ENCODE measurements at places on chromosomes 6 and 20.

- no peak for DNase-seq
Measured at GRCh38 chr20:48855046-48855445, 27.2 kb upstream of the PREX1 start.

GRCh38 chr6:136600818-136601217 lies 50.6 kb upstream of the MAP7 start:
- DNase-seq: no peak

DNA sequence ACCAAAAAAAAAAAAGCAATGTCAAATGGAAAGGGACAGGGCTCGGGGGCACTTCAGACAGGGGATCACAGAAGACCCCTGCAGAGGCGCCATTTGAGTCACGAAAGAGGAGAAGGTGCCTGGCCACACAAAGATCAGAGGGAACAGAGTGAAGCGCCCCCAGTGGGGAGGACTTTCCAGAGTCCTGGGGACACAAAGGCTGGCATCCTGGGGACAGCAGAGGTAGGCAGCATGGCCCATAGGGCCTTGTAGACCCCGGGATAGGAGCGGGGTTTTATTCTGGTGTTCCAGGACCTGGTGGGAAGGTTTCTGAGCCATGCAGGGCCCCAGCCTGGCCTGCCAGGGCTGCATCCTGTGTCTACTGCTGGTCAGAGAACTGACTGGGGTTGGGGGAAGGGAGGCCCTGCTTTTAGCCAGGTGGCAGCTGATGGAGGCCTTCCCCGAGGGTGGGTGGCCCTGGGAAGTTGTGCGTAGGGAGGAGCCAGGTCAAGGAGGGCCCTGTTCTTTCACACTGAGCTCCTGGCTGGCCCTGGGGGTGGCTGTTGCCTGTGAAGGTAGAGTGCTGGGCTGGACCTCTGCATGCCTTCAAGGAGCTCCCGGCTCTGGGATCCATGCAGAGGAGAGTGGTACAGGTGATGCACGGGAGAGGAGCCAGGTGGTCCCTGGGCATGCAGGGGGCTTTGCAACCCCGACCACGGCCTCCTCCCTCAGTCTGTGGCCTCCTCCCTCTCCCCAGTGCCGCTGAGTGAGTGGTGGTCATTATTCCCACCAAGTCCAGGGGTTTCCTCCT lies 117.9 kb downstream of the CDH4 start:
- no peak for DNase-seq

DNA sequence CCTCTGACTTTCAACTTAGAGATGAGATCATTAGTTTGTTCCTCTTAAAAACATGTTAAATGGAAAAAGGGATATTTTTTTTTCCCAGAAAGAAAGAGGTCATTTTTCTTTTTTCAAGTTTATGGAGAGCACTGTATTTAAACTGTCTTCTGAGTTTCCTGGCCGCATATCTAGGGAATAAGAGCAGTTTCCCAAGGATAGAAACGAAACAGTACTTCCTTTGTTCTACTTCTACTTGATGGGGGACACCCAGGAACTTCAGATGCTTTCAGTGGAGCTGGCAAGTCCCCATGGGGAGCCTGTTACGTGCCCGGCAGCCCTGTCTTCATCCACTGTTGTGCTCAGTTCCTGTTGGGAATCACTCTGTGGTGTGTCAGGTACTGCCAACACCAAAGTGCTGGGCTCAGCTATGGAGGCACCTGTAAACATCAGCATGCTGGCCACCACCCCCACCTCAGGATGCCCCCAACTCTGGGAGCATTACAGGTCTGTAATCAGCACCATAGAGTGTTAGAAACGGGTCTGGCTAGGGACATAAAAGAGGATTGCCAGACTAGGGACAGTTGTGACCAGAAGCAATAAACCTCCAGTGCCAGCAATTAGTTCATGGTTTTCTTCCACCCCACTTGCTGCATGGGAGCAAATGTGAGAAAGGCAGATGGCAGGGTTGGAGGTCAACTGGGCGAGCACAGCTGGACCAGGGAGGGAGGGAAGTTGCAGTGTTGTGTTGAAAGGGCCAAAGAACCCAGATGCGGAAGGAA lies 221.7 kb upstream of the ECI2 start:
- DNase-seq: no peak

- DNase-seq: no peak
Measured at GRCh38 chr6:16196984-16197546, 41.3 kb upstream of the GMPR start.

- no peak for DNase-seq
Measured at GRCh38 chr6:136438441-136438840, 111.8 kb downstream of the MAP7 start.

GRCh38 chr6:51814418-51814817 lies 273.0 kb downstream of the PKHD1 start:
- DNase-seq: no peak

- DNase-seq: peak; percentile 74
Measured at GRCh38 chr6:148559848-148560433, 186.9 kb upstream of the UST start.

DNA sequence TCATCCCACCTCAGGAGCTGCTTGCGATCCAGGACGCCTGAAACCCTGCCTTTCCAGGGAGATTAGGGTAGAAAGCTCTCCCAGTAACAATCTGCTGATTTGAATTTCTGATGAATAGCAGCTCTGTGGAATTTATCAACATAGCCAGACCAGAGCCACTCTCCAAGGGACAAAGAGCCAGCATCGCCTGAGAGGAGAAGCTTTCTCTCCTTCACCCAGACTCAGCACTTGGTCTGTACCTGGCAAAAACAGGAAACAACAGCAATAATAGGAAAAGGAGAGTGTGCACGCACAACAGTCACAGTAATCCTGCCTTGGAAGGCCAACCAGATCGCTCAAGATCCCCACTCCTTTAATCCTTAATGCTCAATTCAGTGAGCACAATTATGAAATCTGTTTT lies 22.3 kb upstream of the ROS1 start:
- no peak for DNase-seq

DNA sequence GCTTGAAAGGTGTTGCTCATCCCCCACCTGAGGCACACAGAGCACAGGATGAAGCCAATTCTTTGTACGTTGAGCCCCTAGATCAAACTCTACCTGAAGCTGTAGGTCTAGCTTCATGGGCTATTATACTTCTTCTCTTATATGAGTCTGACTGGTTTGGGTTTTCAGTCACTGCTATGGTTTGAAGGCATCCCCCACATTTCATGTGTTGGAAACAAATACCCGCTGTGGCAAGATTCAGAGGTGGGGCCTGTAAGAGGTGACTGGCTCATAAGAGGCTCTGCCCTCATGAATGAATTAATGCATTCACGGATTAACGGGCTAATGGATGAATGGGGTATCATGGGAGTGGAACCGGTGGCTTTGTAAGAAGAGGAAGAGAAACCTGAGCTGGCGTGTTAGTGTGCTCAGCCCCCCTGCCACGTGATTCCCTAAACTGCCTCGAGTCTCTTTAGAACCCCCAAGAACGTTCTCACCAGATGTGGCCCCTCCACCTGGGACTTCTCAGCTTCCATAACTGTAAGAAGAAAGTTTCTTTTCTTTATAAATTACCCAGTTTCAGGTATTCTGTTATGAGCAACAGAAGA lies 39.2 kb downstream of the PREX1 start:
- no peak for DNase-seq

- no peak for DNase-seq
Measured at GRCh38 chr6:43798688-43799444, 28.9 kb downstream of the VEGFA start.

DNA sequence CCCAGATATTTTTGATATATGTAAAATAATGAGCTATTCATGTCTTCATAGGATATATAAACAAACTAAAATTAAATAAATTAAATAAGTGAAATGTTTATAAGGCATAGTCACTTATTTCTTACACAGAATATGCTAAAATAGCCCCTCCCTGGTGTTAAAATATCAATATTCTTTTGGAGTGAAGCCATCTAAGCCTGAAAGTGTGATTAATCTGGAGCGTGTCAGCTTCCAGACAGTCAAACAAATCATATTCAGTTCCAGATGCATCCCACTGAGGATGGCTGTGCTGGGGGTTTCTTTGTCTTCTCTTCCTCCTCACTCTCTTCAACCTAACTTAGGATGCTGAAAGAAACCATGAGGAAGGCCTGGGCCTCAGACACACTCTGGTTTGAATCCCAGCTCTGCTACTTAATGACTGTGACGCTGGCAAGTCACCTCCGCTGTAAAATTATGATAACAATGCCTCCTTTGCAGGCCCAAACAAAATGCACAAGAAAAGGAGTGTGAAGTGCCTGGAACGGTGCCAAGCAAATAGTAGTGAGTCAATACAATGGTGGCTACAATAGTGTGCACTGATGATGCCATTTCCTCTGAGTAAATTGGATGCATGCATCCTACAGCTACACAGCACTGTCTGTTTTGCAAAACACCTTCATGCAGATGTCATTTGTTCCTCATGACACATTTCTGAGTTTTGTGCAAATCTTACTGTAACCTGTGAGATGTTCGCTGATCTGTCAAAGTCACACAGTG lies 161.4 kb downstream of the FOXC1 start:
- peak; percentile 20 for DNase-seq

GRCh38 chr6:134735461-134735860 lies 214.4 kb downstream of the ALDH8A1 start:
- no peak for DNase-seq

GRCh38 chr6:89111933-89112332 lies 5.9 kb downstream of the SRSF12 start:
- no peak for DNase-seq

- no peak for DNase-seq
Measured at GRCh38 chr6:159037756-159038290, 7.0 kb downstream of the TAGAP start.

DNA sequence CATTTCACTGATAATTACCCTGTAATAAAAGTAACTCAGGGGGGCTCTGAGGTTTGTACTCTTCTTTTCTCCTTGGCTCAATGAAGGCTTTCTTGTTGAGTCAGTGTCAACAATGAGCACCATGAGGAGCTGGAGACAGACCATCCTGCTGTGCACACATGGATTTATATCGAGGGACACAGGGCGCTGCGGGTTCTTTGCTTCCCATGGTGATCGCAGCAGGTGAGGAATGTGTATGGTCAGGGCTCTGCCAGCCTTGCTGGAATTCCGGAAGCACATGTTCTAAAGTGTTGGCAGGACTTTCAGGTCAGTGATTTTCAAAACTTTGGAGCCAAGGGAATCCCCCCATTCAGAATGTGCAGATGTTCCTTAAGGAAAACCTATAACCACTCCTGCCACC lies 27.1 kb downstream of the SMOC2 start:
- DNase-seq: no peak

GRCh38 chr6:169529931-169530751 lies 171.7 kb downstream of the WDR27 start:
- peak; percentile 14 for DNase-seq

DNA sequence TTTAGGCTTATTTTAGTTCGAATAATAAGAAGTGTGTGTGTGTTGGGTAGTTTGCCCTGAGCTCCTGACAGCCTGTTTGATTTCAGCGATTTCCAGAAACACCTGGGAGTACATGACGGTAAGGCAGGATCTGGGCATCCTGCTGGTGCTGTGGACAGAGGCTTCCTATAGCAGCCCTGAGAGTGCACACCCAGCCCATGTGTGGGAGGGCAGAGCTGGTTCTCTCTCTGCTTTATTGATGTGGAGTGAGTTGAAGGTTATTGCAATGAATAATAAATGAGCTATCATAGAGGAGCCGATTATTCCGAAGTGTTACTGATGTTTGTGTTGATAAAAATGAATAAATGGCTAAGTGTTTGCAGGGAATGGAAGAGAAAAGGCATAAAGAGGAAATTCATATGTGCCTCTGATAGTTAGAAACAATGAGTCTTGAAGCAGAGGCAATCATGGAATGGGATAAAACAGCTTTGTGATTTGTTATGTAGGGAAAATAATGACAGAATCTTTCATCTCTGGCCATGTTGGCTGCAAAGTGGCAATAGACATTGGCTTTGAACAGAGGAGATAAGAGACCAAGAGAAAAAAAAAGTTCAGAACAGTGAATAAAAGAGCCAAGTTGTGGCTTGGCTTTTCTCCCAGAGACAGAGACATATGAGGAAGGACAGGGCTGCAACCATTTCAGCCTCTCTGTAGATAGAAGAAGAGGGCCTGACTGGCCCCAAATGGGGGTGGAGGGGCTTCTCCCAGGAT lies 166.2 kb upstream of the CHD6 start:
- no peak for DNase-seq

GRCh38 chr6:36979347-36979742 lies 6.7 kb downstream of the MTCH1 start:
- no peak for DNase-seq

All from stimulated activated CD4-positive, alpha-beta T cell treated with anti-CD3 and anti-CD28 coated beads, Interleukin-2, amount 100 ng/mL, for 24 hours (primary cell).